ENCODE measurements at places on chromosomes 11 and 22. TPM values are rescaled to one million over a fixed set of nuclear protein-coding genes. Genes with fewer than 3 reads are reported as not detected.

Gene UBQLN3
- 1.5 TPM for total RNA-seq

Gene TMEM45B
- 0.29 TPM for total RNA-seq

Gene FAM111B
- not detected for total RNA-seq

Gene MMP12
- total RNA-seq: not detected

Gene IL17REL
- not detected for total RNA-seq

Gene NLRP14
- total RNA-seq: not detected

Gene CDC42EP1
- total RNA-seq: 22.0 TPM

DNA sequence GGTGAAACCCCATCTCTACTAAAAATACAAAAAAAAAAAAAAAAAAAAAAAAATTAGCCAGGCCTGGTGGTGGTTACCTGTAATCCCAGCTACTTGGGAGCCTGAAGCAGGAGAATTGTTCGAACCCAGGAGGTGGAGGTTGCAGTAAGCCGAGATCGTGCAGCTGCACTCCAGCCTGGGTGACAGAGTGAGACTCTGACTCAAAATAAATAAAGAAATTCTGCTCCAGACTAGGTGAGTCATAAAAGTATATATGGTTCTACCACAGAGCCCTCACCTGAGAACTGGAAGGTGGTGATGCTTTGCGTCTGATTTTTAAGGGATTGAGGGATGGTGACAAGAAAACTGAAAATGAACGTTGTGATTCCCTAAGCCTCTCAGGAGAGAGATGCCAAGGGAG, 58.4 kb downstream of the NTM start:
- DNase-seq: no peak

DNA sequence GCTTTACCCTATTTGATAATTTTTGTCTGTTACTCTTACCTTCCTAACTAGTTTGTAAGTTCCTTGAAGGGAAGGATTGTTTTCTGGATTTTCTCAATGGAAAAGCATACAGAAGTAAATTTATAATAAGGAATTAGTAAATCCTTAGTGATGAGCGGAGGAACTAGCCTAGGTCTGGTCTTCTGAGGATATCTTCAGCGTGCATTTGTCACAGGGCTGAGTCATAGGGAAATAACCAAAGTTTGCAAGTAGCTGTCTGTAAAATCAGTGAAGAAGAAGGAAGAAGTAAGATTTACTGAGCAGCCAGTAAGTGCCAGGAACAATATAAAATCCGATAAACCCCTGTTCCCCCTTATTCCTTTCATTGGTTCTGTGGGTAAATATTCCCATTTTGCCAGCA, 162.7 kb upstream of the SORL1-AS1 start:
- DNase-seq: no peak

GRCh38 chr11:34970480-34970879, 54.1 kb downstream of the PDHX start:
- DNase-seq: no peak

DNA sequence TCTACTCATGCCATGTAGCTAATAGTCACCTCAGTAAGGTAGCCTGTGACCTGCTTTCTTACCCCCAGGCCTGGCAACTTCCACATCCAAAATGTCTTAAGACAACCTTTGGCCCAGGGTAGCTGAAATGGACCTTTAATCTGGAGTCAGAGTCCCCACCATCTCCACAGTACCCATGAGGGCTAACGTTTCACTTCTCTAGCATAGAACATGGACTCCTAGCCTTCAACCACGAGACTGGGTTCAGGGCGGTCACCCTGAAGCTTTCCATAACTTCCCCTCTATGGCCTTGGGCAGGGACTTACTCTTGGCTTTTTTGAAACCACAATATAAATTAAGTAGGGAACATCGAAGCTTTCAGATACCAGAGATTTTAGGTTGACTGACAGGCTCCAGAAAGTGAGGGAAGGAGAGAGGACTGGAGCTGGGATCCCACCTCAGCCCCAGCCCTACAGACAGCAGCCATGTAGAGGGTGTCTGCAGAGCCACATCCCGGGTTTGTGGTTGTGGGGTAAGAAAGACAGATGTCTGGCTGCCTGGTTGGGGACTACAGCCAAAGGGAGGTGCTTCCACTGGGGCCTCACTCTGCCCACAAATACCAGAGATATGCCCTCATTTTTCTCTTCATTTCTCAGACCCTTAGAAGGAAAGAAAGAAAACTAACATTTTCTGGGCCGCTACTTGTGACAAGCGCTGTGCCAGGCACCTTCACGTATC, 2.6 kb downstream of the TBC1D10A start:
- no peak for DNase-seq

DNA sequence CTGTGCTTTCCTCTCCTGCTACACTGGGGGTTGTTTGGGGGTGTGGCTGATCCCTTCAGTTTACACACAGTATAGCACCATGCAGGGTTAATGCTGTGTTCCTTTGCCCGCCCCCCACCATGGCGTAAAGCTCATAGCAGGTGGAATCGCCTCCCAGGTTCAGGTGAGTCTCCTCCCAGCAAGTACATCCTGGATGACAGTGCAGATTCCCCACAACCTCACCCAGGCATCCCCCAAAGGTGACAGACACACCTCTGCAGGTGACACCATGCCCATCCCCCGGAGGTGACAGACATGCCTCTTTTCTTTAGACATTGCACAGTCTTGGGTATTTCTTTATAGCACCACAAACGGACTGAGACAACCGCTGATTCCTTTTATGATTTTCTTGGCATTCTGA, 343.7 kb downstream of the BRD1 start:
- DNase-seq: no peak

DNA sequence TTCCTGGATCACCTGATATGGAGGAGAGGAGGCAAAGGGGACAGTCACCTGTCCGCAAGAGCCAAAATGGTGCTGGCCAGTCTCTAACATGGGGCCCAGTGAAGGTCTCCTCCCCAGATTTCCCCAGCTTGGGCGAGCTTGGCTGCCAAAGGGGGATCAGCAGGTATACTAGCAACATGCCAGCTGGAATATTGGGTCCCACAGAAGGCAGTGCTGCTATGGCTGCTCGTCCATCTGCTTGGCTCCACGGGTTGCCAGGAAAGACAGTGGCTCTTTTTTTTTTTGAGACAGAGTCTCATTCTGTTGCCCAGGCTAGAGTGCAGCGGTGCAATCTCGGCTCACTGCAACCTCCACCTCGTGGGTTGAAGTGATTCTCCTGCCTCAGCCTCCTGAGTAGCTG, 12.7 kb upstream of the KAT5 start:
- DNase-seq: no peak

- no peak for DNase-seq
Observed at GRCh38 chr11:69536406-69536805, 54.9 kb downstream of the LINC01488 start.

DNA sequence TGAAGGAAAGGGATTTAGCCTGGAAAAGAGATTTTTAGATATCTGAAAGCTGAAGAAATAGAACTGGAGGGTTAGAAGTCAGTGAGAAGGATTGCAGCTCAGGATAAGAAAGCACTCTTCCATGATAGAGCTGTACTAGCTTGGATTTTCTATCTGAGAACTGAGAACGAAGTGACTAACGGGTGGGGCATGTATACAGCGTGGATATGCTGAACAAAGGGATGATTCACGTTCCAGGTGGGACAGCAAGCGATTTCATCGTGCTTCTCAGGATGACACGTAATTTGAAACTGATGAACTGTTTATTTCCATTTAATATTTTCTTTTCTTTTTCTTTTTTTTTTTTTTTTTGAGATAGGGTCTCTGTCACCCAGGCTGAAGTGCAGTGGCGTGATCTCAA, 53.0 kb downstream of the GRAMD1B start:
- no peak for DNase-seq

- no peak for DNase-seq
Observed at GRCh38 chr11:96229354-96229977, 113.5 kb downstream of the MAML2 start.

- no peak for DNase-seq
Observed at GRCh38 chr22:23859201-23859600, 1.5 kb downstream of the SLC2A11 start.
